ENCODE measurements at places on chromosomes 7 and 10.

DNA sequence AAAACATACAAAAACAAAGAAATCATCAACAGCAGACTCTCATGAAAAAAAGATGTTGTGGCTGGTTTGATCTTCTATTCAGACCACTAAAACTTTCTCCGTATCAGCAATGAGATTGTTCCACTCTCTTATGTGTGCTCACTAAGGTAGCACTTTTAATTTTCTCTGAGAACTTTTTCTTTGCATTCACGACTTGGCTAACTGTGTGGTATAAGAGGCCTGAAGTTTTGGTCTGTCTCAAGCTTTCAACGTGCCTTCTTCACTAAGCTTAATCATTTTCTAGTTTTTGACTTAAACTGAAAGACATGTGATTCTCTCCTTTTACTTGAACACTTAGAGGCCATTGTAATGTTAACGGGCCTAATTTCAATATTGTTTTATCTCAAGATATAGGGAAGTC, 1231.6 kb downstream of the SORCS3 start:
- DNase-seq = no peak

DNA sequence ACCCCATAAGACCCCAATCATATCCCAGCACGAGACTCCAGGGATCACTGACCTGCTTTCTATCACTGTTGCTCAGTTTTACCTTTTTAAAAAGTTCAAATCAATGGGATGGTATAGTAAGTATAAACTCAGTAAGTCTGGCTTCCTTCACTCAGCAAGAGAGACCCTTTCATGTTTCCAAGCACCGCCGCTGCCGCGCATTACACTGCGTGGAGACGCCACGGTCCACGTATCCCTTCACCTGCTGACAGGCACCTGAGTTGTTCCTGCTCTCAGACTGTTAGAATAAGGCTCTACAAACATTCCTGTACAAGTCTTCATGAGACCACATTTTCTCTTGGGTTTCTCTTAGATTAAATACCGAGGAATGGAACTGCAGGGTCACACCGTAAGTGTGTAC, 28.3 kb downstream of the MAD1L1 start:
- DNase-seq = no peak

- DNase-seq = no peak
Measured at GRCh38 chr7:149615690-149616270, 118.2 kb upstream of the ZNF746 start.

- DNase-seq = no peak
Measured at GRCh38 chr10:104608091-104608828, 32.8 kb upstream of the SORCS3 start.

Measured in suppressor macrophage treated with lipopolysaccharide for 4 hours (primary cell).